ENCODE measurements at places on chromosomes 12 and 14.

DNA sequence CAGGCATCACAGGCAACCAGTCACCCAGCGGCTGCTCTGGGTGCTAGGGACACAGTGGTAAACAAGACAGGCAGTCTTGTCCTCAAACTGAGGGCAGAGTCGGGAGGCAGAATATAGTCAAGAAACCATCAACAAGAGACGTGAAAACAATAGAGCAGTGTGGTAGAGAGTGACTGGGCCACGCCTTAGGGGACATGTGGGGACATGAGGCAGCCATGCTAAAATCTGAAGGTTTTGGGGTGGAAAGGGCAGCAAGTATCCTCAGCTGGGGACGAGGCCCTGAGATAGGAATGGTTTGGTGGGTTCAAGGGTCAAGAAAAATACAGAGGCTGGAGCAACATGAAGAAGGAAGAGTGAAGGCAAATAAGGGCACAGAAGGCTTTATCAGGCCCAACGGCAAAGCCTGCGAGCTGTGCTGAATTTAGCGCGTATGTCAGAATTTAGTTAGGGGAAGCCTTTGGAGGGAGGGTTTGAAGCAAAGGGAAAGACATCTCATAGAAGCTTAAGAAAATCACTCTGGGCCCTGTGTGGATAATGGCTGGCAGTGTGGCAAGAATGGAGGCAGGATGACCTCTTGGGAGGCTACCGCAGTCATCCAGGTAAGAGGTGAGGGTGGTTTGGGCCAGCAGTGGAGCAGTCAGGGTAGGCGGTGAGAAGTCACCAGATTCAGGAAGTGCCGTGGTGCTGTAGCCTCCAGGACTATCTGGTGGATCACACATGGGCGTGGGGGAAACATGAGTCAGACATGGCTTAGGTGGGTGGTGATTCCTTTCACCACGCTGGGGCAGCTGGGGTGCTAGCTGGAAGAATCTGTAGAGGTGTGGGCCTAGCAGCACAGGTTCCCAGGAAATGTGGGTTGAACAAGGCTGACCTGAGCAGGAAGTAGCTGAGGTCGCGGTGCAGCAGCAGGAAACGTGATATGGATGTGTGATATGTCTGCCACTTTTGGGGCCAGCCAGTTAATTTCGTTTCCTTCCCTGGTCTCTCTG is 3.0 kb downstream of the EVL start:
- DNase-seq: peak; percentile 67

DNA sequence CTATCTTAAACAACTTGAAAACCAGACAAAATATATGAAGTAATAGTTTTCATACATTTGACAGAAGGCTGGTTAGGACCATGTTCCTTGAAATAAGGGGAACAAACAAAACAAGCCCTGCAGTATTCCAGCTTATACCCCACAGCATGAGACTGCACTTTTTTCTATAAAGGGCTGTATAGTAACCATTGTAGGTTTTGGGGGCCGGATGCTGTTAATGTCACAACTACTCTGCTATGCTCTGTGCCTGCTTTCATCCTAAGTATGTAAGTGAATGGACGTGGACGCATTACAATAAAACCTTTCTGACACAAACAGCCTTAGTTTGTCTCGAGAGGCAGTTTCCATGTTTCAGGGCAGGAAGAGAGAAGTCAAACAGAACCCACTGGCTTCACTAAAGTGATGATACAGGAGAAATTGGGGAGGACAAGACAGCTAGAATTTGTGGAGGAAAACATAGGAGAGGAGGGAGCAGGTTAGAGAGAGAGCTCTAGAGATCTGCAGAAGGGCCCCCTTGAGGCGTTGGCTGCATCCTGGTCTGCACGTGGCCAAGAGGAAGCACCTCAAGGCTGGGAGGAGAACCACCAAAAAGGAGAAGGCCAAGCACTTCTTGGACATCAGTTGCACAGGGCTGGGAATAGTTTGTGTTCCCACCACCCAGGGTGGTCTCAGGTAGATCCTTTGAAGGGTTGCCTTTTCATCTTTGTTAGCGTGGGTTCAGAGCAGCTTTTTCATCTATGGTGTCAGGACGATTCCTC is 63.7 kb downstream of the TRAF3 start:
- DNase-seq: no peak

DNA sequence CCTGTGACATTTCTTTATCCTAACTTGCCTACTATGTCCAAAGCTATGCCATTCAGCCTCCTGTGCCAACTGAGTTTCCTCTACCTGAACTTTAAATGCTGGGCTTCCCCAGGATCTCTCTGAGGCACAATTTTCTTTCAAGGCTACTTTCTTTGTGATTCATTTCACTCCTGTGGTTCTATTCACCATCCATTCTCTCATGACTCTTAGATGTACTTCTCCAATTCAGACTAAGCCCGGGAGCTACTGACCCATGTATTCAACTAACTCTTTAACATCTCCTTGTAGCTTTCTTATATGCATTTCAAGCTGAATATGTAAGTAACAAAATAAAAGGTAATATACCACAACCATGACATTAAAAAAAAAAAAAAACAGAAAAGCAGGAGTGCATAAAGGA is 738.9 kb upstream of the USP15 start:
- DNase-seq: no peak

DNA sequence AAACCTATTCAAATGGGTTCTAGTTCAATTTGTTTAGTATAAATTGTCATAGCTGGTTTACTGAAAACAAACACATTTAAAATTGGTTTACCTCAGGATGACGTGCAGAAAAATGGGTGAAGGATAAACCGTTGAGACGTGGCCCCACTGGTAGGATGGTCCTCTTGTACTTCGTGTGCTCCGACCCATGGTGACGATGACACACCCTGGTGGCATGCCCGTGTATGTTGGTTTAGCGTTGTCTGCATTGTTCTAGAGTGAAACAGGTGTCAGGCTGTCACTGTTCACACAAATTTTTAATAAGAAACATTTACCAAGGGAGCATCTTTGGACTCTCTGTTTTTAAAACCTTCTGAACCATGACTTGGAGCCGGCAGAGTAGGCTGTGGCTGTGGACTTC is 8.3 kb downstream of the CALM1 start:
- no peak for DNase-seq

- no peak for DNase-seq
These were observed 158.4 kb downstream of the GALC start for GRCh38 chr14:87834594-87834993.

DNA sequence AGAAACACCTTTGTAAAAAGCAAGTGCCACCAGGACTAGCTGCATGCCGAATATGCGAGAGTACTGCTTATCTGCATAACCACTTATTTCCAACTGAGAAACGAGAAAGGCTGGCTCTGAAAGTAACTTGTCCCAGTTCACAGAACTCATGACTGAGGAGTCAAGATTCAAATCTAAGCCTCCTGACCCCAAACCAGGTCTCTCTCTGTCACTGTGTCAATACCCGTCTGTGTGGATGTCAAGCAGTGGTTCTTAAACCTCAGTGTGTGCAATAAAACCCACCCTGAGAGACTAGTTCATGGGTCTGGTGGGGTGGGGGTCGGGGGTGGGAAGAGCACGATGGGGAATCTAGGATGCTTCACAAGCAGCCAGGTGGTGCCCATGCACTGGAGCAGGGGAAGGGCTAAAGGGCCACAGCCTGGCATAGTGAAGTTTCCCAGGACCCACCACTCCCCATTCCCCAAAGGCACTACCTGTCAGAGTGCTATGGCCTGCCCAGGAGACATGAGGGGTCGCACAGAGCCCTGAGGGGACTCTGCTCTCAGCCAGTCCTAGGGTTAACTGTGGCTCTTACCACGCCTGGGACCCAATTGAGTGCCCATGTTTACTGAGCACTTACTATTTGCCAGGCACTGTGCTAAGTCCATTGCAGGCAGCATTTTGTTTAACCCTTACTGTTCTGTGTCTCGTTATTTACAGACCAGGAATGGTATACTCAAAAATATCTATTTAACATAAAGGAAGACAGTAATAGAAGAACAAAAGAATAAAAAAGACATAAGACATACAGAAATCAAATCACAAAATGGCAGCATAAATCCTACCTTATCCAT is 33.4 kb upstream of the PNMA1 start:
- DNase-seq: no peak

GRCh38 chr12:106194351-106194750 is 53.5 kb downstream of the CKAP4 start:
- no peak for DNase-seq

DNA sequence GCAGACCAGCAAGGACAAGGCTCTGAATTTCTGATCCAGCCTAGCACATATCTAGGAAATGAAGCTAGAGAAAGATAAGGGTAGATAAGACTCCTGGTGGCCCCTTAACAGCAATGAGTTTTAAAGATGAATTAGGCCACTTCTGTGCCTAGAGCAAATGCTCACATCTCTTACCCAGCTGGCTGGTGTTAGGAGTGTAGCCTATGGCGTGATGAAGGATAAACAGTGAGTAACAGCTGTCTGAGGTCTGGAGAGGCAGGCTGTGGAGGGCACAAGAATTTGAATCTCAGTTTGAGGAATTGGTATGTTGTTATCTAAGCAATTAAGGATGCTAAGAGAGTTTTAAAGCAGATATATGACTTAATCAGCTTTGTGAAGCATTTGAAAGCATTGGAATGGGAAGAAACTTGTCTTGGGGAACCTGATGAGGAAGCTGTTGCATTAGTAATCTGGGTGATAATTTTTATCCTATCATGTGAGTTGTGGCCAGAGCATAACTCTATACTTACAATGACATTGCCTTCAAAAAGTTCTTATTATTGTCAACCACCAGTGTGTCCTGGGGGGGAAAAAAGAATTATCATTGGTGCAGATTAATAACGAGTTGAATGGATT is 161.8 kb downstream of the SRGAP1 start:
- DNase-seq: no peak

DNA sequence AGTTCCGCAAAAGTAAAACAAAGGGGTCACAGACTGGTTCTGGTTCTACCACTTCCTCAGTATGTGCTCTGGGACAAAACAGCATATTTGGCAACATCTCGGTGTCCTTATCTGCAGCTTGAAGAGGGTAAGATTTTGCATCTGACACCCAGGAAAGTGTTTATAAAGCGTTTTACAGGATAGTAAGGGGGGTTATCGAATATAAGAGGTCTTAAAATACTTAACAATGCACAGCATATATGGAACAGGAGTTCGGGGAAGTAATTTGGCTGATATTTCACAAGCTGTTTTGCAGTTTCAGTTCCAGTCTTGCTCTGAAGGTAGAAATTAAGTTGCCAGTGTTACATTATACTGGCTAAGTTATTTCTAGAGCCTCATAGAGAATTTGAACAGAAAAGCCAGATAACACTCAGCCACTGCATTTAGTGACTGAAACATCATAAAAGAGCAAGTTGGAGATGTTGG is 904 bp upstream of the MAP4K5 start:
- no peak for DNase-seq

DNA sequence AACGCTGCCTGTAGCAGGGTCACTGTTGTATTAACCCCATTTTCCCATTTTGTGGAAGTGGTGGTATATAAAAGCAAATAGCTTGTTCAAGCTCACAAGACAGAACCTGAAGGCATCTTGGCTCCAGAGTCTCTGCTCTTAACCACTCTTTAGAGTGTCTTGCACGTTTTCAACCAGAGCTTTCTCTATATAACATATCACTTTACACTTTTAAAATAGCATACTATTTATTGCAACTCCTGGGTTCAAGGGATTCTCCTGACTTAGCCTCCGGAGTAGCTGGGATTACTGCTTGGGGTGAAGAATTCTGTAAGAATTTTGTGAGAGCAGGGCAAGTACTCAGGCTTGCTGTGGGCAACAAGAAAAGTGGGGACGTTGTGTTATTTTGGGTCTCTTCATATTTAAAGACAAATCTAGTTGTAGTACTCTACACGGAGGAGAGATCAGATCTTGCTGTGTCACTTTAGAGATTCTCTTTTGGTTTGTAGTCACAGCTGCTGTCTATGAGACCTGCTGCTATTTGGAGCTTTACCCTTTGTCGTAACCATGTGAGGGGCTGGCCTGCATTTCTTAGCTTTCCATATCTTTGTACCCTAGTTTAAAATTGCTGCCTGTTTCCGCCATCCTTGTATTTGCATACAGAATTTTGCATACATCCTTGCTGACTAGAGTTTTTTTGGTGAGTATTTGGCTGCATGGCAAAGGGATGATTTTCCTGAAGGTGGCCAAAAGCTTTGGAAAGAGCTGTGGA is 40.7 kb downstream of the WDR20 start:
- DNase-seq: no peak

DNA sequence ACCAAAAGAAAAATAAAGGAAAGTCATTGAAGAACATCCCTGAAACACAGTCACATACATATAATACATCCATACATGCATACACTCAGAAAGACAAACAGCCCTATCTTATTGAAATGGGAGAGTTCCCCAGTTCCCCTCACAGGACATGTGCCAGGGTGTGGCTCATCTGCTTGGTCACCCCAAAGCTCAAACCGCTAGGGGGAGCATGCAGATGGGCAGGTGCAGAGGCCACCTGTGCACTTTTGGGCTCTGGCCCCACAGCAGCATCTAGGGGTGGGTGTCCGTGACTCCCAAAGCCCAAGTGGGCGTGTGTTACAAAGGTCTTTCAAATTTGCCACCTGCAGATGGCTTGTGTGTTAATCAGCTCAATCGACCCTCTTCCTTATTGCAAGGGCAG is 75.2 kb downstream of the CMAS start:
- no peak for DNase-seq

DNA sequence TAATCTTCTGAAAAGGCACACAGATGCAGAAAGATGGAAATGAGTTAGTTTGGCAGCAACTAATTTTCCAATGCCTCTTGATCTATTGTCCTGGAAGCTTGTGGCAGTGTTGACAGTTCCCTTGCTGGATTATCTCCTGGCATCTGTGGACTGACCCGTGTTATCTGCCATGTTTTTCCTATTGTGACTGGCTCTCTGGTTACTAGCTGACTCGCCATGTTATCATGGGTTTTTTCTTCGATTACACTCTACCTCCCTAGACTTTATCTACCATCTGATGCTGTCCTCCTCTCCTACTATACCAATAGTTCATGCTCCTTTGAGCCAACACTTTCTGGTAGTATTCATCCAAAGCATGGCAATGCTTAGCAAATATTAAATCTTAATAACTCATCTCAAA is 63.3 kb upstream of the FLRT2 start:
- no peak for DNase-seq

DNA sequence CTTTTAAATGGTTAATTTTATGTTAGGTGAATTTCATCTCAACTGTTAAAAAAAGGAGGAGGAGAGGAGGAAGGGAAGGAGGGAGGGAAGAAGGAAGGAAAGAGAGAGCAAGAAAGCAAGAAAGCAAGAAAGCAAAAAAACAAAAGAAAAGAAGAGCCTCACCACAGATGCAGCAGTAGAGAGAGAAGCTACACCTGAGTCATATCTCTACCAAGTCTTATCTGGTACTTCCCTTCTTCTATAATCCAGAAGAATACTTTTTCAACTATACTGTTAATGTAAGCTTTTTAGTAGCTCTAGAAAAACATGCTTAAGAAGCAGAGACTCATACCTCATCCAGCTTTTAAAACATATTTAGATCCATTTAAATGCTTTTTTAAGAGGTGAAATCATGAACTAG is 5.6 kb upstream of the IL26 start:
- DNase-seq: no peak
